CD4-positive, alpha-beta T cell treated with Interleukin-21 for 1 hour (primary cell): ENCODE measurements at places on chromosomes 5 and 9.

- DNase-seq: no peak
Observed at GRCh38 chr9:125341566-125341965, 79.9 kb downstream of the GAPVD1 start.

GRCh38 chr9:136586391-136586953 is 40.6 kb upstream of the NOTCH1 start:
- no peak for DNase-seq

GRCh38 chr5:123558762-123559433 is 46.9 kb downstream of the CSNK1G3 start:
- DNase-seq: no peak

DNA sequence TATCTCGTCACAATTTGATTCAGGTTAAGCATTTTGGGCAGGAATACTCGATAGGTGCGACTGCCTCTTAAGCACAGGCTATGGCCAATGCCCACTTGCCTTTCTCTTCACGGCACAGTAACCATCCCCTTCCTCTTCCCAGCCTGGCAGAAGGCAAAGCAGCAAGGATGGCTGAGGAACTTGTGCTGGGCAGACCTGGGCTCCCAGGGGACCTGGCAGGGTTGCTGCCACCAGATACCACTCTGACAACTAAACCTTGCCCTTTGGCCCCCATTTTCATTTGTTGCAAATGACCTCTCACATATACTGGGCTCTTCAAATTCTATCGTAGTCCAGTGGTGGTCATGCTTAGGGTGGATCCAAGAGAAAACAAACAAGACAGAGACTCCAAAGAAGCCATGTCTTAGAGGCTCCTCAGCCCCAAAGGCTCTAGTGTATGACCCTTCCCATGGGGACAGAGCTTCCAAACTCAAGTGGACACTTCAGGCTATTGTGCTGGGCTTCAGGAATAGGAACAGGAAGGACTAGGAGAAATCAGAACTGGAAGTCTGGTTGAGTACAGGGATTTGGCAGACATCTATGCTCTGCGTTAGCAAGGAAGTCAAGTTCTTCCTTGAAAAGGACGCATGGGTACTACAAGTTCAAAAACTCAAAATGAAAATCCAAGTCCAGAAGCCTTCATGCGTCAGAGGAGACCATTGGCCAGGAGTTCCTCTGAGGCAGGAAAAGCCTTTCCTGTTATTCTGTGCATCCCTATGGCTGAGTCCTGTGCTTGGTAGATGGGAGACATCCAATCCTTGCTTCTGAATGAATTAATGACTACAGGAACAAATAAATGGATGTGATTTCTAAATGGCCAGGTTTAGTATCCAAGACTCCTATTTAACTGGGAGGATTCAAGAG is 64.6 kb upstream of the PLPP1 start:
- DNase-seq: no peak

- no peak for DNase-seq
Observed at GRCh38 chr5:40045429-40045828, 620.6 kb upstream of the DAB2 start.

DNA sequence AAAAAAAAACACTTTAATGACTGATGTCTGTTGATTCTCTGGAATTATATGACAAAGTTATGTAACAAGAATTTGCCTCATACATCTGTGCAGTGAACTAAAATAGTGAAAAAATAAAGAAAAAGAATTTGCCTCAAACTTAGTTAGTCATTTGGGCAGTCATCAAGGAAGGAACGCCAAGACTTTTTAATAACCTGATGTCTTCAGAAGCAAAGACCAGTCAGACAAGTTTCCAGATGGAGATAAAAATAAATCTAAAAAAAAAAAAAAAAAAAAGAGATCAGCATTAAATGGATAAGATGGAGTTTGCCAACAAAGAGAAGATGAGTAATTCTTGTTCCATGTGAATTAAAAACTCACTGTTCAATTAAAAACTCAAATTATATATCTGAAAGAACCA is 52.3 kb upstream of the JMY start:
- no peak for DNase-seq

DNA sequence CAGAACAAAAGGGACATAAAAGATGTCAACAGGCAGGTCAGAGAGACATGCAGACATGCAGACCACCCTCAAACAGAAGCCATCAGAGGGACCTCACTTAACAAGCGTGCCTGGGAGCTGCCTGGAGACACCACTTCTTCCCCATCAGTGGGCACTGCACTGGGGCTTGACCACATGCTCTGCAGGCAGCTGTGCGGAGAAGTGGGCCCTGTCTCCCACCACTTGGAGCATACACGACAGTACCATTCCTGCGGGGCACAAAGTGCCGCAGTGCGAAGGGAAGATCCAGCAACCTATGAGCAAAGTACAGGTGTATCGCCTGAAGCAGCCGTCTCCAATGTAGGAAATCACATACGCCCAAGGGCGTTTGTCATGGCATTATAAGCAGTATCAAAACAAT is 150.5 kb upstream of the FOXD4L5 start:
- DNase-seq: no peak

DNA sequence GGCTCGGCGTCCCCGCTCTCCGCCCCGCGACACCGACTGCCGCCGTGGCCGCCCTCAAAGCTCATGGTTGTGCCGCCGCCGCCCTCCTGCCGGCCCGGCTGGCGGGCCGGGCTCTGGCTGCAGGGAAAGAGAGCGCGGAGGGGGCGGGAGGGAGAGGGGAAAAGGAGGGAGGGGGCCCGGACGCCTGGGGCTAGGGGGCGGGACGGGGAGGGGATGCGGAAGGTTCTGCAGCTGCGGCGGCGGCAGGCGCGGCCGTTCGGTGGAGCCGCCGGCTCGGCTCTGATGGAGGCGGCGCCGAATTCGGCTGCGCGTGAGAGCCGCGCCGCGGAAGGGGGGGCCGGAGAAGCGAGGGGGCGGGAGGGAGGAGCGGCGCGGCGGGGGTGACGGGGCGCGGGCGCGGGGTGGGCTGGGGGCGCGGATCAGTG is at the start of gene MARCHF11:
TSS of gene MARCHF11 (minus strand) at position 281 of the 425 bp plus-strand sequence. CDS start at position 65, 216 bp downstream.
- no peak for DNase-seq

DNA sequence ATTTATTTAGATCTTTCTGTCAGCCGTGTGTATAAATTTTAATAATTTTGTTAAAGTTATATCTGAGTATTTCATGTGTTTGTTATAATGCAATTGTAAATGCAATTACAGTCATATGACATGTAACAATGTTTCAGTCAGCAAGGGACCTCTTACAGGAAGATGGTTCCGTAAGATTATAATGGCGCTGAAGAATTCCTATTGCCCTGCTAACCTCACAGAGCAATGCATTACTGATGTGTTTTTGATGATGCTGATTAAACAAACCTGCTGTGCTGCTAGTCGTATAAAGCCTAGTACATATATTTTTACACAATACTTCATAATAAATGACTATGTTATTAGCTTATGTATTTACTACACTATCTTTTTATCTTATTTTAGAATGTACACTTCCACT is 1166.4 kb downstream of the CDH12 start:
- no peak for DNase-seq

- DNase-seq: no peak
Observed at GRCh38 chr5:118891252-118891651, 97.1 kb downstream of the DTWD2 start.

DNA sequence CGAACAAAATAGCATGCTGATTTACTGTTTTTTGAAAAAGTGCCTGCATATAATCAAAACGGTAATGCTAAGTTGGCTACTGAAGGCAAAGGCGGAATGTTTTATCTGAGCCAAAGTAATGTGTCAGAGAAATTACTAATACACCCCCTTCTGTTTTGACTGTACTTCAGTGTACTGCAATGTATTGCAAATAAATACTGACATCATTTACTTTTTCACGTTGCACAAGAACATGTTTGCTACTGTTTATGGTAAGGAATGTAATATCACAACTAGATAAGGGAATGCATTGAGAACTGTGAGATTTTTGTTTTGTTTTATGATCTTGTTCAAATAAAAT is 813 bp upstream of the AGTPBP1 start:
- no peak for DNase-seq

- peak; percentile 84 for DNase-seq
Observed at GRCh38 chr9:35658137-35658967, at the start of gene CCDC107. CCDC107 (plus strand) TSS chr9:35658292; CDS start chr9:35658380, 88 bp downstream.

DNA sequence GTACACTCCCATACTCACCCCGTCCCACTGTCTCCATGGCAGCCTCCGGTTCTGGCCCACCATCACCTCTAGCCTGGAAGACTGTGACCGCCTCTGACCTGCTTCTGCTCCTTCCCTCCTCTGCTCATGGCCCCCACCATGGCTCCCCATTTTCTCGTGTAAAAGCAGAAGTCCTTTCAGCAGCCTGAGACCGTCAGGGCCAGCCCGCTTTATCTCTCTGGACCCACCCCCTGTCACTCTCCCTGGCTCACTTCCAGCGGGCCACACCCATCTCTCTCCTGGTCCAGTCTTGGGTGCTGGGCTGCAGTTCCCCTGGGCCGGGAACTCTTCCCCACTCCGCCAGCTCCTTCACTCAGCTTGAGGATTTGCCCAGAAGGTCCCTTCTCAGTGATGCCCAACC is 96.0 kb upstream of the RUFY1 start:
- DNase-seq: no peak

GRCh38 chr5:125196481-125197111 is 450.2 kb upstream of the ZNF608 start:
- no peak for DNase-seq

DNA sequence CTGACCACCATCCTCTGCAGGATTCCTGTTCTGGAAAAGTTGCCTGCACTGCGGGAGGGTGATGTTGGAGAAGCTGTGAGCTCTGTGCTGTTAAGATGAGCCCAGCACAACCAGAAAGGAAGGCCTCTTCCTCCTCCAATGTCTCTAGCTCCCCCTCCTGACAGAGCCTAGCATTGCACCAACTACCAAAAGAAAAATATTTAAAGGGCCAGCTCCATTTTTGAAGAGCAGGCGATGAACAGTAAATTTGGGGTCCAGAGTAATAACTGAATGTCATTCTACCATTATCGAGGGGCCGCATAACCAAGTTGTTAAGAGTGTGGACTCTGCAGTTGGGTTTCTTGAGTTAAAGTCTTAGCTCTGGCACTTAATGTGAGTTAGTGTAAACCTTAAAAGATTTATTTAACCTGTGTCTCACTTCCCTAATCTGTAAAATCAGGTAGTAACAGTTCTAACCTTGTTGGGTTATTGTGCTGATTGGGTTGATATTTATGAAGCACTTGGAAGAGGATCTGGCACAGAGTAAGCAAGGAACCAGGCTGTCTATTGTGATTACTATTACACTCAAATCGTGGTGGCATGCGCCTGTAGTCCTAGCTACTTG is 3.9 kb downstream of the TEX53 start:
- DNase-seq: peak; percentile 88

DNA sequence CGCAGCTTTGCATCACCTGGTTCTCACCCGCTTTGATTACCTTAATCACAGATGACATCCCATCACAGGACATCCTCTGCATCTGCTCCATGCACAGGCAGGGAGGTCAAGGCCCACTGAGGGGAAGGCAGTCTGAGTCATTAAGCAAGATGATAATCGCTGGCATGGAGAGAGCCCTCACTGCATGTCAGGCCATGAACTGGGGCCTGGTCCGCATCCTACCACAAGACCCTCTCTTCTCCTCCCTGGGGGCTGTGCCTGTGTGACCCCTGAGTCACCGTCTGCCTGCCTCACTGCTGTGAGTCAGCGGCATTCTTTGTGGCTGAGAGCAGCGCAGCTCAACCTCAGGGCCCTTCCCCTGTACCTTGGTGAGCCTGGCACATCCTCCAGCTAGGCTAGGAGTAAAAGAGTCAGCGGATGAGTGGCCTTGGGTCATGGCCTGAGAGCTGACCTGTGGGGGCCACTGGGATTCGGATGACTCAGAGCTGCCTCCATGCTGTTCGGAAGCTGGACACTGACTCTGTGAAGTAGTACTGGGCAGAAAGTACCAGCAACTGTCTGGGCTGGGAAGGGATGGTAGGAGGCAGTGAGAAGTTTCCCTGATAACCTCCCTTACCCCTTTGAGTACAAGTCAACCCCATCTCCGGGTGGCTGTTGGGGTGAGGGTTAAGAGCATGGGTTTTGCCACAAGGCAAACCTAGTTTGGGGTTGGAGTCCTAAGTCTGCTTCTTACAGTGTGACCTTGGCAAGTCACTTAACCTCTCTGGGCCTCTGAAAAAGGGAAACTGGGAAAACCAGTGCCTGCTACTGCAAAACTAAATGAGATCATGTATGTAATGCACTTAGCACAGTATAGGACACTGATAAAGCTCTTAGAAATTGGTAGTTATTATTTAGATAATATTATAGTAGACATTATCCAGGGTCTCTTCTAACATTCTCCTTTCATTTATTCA is 14.6 kb upstream of the ARSI start:
- no peak for DNase-seq

- no peak for DNase-seq
Observed at GRCh38 chr9:83932011-83932410, 10.8 kb upstream of the KIF27 start.

DNA sequence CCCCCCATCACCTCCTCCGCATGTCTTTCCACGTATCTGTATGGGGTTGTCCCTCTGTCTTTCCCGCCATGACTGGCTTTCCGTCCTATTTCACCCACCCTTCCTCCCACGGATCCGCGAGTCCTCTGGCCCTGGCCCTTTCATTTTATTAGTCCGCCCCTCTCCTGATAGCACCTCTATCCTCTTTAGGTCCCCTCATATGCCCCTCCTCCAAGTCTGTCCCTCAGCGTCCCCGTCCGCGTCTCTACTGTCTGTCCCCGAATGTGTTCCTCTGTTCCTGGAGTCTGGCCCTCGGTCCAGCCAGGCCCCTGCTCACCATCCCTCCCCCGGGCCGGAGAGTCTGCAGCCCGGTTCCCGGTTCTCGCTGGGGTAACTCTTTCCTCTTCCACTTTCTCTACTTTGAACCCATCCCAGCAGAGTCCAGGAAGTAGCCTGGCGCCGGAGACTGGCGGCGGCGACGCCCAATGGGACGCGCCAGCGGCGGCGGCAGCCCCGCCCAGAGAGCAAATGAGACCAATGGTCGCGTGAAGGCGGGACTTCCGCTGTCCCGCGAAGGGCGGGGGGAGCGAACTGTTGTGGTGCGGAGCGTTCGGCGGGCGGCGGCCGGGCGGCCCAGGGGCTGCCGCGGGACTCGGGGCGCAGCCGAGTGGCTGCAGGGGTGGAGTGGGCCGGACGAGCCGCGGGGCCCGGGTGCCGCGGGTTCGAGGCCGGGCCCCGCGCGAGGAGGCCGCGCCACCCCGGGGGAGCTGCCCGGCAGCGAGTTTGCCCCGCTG is at the start of gene SAP30L:
TSS of gene SAP30L (plus strand) at position 576 of the 773 bp plus-strand sequence. CDS start 608 bp downstream, outside the sequence.
- DNase-seq: peak; percentile 96

DNA sequence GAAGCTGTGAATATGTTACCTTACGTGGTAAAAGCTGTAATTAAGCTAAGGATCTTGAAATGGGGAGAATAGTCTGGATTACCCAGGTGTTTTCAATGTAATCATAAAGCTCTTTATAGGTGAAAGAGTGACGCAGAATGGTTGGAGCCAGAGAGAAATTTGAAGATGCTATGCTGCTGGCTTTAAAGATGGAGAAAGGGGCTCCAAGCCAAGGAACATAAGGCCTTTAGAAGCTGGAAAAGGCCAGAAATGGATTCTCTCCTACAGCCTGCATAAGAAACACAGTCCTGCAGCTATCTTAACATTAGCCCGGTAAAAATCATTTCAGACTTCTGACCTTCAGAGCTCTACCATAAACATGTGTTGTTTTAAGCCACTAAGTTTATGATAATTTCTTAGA is 243.3 kb upstream of the VLDLR start:
- DNase-seq: no peak

- DNase-seq: no peak
Observed at GRCh38 chr5:108720391-108720790, 27.3 kb upstream of the FER start.

GRCh38 chr5:73344835-73345234 is 103.7 kb downstream of the FOXD1 start:
- DNase-seq: no peak
